ENCODE measurements at places on chromosomes 5 and 9.

DNA sequence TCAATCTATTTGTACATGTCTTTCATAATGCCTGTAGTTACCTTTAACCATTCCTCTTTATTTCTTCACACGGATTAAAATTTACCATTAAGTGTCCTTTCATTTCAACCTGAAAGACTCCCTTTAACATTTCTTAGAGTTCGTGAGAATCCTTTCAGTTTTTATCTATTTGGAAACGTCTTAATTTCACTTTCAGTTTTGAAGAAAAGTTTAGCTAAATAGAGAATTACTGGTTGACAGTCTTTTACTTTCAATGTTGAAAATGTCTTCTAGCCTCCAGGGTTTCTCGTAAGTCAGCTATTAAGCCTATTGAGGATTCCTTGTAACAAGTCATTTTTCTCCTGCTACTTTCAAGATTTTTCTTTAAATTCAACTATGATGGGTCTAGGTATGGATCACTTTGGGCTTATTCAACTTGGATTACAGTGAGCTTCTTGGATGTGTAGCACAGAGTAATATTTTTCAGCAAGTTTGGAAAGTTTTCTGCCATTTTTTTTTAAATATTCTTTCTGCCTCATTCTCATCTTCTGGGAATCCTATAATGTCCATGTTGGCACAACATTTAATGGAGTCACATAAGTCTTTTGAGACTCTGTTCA, 48.5 kb downstream of the RFX3 start:
- no peak for DNase-seq

- DNase-seq = no peak
Measured at GRCh38 chr5:178625679-178626483, 969 bp downstream of the CLK4 start.

- no peak for DNase-seq
Measured at GRCh38 chr5:108655750-108656450, 91.8 kb upstream of the FER start.

- no peak for DNase-seq
Measured at GRCh38 chr9:26243726-26244125, 565.5 kb upstream of the TUSC1 start.

- no peak for DNase-seq
Measured at GRCh38 chr5:142826741-142827492, 56.7 kb downstream of the ARHGAP26 start.

DNA sequence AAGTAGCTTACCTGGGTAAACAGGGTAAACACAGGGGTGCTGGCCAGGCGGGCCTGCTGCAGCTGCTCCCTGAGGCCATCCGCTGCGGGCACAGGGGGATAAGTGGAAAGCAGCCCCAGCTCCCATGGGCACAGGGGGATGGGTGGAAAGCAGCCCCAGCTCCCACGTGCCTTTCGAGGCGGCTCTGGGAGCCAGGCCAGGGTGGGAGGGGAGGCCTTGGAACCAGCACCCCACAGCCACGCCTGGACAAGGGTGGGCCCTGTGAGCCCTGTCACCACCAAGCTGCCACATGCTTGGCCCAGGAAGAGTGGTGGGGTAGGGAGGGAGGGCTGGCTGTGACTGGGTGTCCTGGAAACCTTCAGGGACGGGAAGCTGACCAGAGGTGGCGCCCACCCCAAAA, 7.8 kb upstream of the CARD9 start:
- no peak for DNase-seq

- DNase-seq = no peak
Measured at GRCh38 chr5:179345433-179346321, at the start of gene ADAMTS2. Gene ADAMTS2 (minus strand): TSS chr5:179345461. CDS start chr5:179345328, 133 bp downstream.

DNA sequence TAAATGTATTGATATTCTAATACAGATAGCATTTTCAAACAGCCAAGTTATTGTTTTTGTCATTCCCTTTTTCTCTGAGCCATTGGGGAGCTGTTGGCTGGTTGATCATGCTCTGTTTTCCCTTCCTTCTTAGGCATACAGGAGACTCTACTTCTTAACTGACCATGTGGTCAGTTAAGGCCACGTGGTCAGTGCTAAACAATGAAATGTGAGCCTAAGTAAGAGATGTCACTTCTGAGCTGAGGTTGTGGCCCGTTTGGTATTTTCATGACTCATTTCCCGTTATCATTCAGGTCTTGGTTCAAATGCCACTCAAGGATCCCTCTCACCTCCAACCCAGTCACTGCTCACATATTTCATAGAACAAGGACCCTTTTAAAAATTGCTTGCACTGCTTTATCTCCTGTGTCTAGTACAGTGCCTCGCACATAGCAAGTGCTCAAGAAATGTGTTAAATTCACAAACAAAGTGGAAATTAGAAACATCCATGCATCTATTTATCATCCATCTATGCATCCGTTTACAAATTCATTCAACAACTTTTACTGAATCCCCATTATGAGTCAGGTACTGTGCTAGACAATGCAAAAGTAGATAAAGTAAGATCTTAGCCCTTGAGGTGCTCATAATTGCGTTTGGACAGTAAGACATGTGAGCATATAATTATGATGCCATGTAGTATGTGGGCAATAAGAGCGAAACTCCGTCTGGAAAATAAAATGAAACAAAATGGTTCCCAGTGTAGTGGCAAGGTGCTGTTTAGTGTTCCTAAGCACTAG, 50.7 kb downstream of the ARRDC3 start:
- DNase-seq = no peak

- DNase-seq = no peak
Measured at GRCh38 chr9:98253565-98253964, 1.9 kb downstream of the TBC1D2 start.

- DNase-seq = no peak
Measured at GRCh38 chr5:396531-396961, 46.4 kb upstream of the EXOC3 start.

GRCh38 chr5:127498548-127498947, 18.9 kb upstream of the PRRC1 start:
- DNase-seq = no peak

DNA sequence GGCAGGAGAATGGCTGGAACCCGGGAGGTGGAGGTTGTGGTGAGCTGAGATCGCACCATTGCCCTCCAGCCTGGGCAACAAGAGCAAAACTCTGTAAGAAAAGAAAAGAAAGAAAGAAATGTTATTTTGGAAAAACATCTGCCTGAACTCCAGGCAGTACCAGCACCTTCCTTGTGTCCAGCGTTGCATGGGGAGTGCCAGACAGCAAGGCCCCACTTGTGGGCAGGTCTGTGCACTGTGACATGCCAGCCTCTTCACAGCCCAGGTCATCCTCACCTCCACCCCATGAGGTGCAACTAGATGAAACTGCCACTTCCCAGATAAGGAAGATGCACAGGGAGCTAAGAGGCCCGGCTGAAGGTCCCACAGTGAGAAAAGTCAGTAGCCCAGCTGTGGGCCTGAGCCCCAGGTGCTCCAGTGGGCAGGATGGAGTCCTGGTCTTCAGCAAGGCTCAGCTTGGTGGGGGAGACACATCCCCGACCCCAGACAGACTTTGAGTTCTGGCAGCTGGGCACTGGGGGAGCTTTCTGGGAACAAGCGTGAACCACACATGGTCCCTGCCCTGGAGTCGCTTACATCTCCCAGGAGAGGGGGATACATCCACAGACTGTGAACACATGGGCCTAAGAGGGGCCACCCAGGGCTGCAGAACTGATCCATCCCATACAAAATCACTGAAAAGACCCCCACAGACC, 146.9 kb upstream of the IER5L start:
- DNase-seq = no peak

GRCh38 chr5:109903061-109903460, 213.3 kb downstream of the MAN2A1 start:
- no peak for DNase-seq

GRCh38 chr5:178398901-178399700, 166.5 kb upstream of the PHYKPL start:
- no peak for DNase-seq

DNA sequence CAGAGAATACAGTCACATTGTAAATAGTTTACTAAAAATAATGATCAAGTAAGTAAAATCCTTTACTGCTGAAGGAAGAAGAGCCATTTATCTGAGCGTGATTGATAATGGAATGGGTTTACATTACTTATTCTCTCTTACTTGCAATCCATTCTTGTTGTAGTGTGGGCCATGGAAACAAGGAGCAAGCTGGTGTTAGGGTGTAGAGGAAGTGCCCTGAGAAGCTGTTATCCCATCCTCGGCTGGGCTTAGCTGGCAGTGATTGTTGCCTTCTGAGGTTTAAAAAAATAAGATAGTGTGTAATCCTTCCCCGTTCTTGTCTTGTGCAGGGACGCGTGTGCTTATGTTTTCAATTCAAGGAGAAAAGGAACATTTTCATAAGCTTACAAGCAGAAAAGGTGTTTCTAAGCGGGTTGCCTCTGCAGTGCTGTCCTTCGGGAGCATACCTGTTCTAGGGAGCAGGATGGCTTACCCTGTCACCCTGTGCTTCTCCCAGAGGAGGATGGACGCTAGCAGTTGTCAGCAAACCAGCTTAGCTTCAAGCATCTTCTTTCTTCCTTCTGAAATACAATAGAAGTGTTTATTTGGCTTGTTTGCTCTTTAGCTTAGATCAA, 188.3 kb downstream of the ARHGEF28 start:
- no peak for DNase-seq
